ENCODE measurements at places on chromosomes 6 and 20. TPM values are rescaled to one million over a fixed set of nuclear protein-coding genes. Genes with fewer than 3 reads are reported as not detected.

GRCh38 chr20:54051068-54051467 is 19.3 kb downstream of the BCAS1 start:
- no peak for DNase-seq

DNA sequence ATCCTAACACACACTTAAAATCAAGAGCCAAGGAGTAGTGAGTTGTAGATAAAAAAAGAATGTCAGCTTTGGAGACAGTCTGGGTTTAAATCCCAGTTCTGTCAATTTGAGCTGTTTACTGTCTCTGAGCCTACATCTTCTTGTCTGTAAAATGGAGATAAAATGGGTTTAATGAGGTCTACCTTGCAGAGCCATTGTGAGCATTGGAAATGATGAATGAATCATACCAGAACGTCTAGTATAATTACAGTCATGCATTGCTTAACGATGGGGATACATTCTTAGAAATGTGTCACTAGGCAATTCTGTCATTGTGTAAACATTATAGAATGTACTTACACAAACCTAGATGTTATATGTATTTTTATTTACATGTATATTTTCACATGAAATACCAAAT is 17.6 kb upstream of the SGK2 start:
- DNase-seq = no peak

- DNase-seq = no peak
Observed at GRCh38 chr6:401239-401993, 9.9 kb downstream of the IRF4 start.

GRCh38 chr6:87575423-87575822 is 14.4 kb downstream of the RARS2 start:
- no peak for DNase-seq

- DNase-seq = no peak
Observed at GRCh38 chr6:136920671-136921380, 1.3 kb upstream of the SLC35D3 start.

GRCh38 chr6:111183702-111184517 is 96.6 kb downstream of the SLC16A10 start:
- DNase-seq = no peak

- no peak for DNase-seq
Observed at GRCh38 chr6:132017942-132018341, 66.8 kb upstream of the CCN2 start.

- DNase-seq = no peak
Observed at GRCh38 chr6:40714576-40715564, 127.7 kb upstream of the LRFN2 start.

DNA sequence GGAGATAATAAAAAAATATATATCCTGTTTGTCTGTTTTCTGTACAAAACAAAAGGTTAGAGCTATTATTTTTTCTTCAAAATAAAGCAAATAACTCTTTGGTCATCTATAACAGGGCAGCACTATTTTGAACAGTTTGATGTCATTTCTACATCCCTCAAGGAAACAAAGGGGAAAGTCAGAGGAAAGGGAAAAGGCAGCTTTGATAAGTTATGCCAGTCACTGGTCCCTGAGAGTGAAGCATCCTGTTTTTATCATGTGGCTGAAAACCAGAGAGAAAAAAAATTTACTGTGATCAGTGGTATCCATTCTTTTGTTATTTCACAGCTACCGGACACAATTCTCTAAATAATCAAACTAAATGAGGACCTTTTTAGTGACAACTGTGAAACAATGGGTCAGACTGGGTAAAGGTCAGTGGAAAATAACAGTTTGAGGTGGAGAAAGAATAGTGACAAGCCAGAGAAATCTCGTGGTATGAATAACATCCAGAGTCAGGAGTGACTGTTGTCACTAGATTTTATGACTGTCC is 356.0 kb downstream of the HDGFL1 start:
- no peak for DNase-seq

GRCh38 chr6:3340358-3340802 is 81.6 kb downstream of the PSMG4 start:
- DNase-seq = no peak

- no peak for DNase-seq
Observed at GRCh38 chr6:108768792-108769524, 79.3 kb upstream of the ARMC2 start.

DNA sequence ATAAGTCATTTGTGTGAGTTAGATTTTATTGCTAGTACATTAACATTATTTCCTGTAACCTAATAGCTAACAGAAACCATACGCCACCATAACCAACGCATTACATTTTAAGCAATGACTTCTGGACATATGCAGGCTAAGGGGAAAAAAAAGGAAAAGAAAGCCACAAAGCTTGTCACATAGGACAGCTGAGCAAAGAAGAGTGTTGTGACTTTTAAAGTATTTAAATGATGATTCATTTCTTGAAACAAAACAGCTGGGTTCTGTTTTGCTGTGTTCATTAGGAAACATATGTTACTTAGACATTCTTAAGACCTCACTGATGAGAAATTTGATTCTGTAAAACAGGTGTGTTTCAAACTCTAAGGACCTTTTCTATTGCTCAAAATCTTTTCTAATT is 171.4 kb downstream of the COL9A1 start:
- DNase-seq = no peak

GRCh38 chr6:41954668-41955067 is 13.1 kb upstream of the CCND3 start:
- no peak for DNase-seq

DNA sequence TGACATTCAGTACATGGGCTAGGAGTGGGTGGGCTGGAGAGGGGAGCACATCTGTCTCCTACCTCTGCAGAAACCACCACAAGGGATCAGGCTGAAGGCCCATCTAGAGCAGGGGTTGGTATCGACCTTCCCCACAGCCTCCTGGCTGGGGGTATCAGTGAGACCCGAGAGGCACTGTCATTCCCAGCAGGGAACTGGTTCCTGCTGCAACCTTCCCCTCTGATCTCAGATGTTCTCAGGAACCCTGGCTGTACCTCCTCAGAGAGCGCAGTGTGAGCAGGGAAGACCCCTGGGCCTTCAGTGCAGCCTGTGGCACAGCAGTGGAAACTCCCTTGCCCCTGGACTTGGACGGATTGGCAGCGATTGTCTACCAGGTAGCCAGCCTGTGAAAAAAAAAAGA is 7.8 kb downstream of the IP6K3 start:
- no peak for DNase-seq

- no peak for DNase-seq
Observed at GRCh38 chr6:87848616-87849015, 146.6 kb upstream of the AKIRIN2 start.

DNA sequence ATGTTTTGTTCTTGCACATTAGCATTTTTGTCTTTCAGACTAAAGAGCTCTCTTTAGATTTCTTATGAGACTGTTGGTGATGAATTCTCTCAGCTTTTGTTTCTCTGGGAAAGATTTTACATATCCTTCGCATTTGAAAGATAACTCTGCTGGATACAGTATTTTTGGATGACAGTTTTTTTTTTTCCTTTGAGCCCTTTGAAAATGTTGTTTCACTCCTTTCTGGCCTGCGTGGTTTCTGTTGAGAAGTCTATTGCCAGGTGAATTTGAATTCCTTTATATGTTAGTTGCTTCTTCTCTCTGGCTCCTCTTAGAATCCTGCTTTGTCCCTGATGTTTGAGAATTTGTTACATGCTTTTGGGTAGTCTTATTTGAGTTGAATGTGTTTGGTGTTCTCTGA is 22.2 kb upstream of the KIAA1586 start:
- DNase-seq = no peak

- DNase-seq = peak; percentile 54
Observed at GRCh38 chr6:13461307-13461706, 26.1 kb downstream of the GFOD1 start.

DNA sequence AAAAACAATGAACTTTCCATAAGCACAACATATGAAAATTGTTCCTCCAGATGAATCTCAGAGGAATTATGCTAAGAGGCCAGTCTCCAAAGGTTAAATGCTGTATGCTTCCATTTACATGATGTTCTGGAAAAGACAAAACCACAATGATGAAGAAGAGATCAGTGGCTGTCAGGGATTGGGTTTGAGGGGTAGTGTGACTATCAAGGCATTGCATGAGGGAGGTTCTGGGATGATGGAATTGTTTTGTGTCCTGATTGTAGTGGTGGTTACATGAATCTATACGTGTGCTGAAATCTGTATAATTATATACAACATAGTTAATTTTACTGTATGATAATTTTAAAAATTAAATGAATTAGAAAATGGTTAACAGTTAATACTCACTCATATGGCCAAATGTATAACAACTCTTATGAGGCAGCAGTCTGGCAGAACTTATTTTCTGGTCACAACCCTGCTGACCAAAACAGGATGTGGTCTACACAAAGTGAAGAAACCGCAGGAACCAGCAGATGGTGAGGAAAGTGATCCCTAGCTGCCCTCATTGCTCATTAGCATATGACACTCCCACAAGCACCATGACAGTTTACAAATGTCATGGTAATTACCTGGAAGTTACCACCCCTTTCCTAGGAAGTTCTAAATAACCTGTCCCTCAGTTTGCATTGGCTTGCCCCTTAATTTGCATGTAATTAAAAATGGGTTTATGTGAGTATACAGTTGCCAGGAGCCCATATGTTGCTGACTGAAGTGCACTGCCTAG is 31.9 kb downstream of the NSFL1C start:
- DNase-seq = no peak

DNA sequence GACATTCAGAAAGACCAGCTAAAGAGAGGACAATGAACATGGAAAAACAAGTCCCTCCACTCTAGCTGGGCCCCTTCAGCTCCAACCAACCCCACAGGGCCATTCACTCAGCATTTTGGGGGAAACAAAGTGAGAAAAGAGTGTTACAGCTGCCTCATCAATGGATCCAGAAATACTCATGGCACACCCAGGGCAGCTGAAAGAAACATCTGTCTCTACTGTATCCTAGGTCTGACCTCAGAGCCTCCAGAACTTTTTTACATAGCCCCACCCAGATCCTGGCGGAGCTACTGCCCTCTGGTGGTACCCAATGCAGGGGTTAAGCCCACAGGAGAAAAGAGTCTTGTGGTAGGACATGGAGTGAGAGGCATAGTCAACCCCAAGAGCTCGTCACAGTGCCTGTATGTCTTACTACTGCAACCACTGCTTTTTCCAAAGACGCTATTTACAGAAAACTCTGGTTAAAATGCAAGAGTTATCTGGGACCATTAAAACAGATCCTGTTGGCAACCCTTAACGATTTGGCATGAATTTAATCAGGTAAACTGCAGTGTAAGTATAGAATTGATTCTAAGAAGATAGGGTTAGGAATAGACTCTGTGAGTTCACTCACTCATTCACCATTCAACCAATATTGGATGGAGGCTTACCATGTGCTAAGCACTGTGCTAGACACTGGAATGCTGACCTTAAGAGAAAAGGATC is 37.4 kb upstream of the FAM83C start:
- DNase-seq = no peak

DNA sequence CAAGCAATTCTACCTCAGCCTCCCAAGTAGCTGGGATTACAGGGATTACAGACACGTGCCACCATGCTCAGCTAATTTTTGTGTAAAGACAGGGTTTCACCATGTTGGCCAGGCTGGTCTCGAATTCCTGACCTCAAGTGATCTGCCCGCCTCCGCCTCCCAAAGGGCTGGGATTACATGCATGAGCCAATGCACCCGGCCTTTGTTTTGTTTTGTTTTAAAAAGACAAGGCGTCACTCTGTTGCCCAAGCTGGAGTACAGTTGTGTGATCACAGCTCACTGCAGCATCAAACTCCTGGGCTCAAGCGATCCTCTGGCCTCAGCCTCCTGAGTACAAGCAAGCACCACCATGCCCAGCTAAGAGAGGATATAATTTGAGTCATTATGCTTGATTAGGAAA is 5.4 kb downstream of the SERINC3 start:
- DNase-seq = no peak

- DNase-seq = no peak
Observed at GRCh38 chr6:12716298-12716916, at the start of gene PHACTR1. Gene PHACTR1 (plus strand): TSS chr6:12716767.

- DNase-seq = no peak
Observed at GRCh38 chr6:158737710-158738615, 81.2 kb downstream of the EZR start.

GRCh38 chr6:168692193-168692914 is 251.4 kb downstream of the SMOC2 start:
- DNase-seq = no peak

- DNase-seq = no peak
Observed at GRCh38 chr6:140252099-140252498, 877.7 kb upstream of the CITED2 start.

DNA sequence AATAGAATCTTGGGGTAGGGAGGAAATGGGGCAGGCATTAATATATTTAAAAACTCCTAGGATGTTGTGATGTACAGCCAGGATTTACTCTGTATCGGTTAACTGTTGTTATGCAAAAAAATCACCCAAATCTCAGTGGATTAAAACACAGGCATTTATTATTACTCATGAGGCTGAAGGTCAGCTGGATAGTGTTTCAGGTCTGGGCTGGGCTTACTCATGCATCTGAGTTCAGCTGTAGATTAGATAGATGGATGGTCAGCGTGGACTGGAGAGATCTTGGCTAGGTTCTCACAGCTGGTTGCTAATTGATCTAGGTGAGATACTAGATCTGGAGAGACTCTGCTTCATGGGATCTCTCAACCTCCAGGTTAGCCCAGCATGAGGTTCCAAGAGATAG is 131.4 kb downstream of the BTBD3 start:
- no peak for DNase-seq

DNA sequence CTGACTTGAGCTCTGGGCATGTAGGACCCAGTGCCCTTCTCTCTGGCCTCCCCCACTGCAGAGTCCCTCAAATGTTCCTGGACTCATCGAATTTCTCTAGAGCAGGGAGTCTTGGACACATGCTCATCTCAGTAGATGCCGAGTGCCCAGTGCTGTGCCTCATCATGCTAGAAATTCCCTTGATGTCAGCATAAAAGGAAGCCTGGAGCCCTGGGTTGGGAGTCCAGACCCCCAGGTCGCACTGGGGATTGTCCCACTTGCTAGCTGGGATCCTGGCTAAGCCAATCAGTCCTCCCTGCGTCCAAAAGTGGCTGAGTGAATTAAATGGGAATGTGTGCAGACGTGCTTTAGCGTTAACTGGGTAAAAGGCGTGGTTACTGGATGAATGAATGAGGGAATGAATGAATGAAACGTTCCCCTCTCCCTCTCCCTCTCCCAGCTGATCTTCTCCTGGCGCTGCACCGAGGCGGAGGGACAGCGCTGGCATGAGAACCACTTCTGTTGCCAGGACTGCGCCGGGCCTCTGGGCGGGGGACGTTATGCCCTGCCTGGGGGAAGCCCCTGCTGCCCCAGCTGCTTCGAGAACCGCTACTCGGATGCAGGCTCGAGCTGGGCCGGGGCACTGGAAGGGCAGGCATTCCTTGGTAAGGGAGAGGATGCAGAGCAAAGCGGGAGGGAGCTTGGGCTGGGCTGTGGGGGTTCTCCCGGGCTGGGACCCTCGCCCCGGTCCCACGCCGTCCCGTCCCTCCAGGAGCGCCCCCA is 1.6 kb upstream of the TOMM6 start:
- no peak for DNase-seq

CCN6 gene
- 3.5 TPM for polyA plus RNA-seq

TINAG gene
- 27.2 TPM for polyA plus RNA-seq

JAG1 gene
- 181 TPM for polyA plus RNA-seq

SLC22A7 gene
- 0.77 TPM for polyA plus RNA-seq

KATNA1 gene
- polyA plus RNA-seq = 32.0 TPM

BCL2L1 gene
- 84.4 TPM for polyA plus RNA-seq

SMOC2 gene
- 26.2 TPM for polyA plus RNA-seq

F13A1 gene
- polyA plus RNA-seq = 15.9 TPM

SCGN gene
- 0.14 TPM for polyA plus RNA-seq
